ENCODE measurements at places on chromosomes 3 and 15.

GRCh38 chr15:90362936-90363212 lies 10.8 kb downstream of the ZNF774 start:
- DNase-seq = no peak

DNA sequence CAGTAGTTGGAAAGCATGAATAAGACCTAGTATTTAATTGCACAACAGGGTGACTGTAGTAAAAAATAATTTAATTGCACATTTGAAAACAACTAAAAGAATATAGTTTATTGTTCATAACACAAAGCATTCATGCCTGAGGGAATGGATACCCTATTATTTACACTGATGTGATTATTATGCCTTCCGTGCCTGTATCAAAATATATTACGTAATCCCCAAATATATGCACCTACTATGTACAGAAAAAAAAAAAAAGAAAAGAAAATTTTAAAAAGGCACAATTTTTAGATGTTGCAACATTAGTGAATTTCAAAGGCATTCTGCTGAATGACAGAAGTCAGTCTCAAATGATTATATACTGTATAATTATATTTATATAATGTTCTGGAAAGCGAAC lies 647.2 kb upstream of the BCHE start:
- no peak for DNase-seq

DNA sequence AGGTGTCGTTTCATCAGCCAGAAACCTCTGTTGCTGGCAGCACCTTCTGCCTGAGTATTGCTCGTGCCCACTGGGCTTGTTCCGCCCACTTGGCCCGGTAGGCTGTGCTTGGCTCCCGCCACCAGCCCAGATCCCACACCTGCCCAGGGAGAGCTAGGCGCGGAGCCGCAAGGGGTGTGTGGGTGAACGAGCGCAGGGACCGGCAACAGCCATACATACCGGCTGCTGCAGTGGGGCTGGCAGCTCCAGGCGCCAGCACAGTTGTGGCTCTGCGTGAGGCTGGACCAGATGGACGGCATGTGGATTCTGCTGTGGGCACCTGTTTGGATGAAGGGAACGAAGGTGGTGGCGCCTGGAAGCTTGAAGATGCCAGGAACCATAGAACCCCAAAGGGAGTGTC lies 331.5 kb upstream of the MCTP2 start:
- DNase-seq = peak; percentile 43

DNA sequence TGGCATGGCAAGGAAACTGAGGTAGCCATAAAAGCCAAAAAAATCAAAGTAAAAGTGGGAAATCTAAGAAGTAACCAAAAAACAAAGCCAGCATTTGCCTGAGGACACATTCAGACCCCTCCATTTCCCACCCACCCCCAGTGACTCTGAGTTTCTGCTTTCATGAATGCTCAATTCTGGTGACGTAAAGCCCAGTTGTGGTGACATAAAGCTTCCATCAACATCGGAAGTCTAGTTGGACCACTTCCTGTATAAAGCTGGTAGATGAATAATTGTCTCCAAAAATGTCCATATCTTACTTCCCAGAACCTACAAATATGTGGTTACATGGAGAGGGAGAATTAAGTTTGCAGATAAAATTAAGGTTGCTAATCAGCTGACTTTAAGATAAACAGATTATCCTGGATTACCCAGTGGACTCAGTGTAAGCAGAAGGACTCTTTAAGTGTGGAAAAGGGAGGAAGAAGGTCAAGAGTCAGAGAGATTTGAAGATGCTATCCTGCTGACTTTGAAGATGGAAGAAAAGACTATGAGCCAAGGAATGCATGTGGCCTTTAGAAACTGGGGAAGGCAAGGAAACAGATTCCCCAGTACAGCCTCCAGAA lies 62.0 kb upstream of the ST3GAL6 start:
- DNase-seq = no peak

DNA sequence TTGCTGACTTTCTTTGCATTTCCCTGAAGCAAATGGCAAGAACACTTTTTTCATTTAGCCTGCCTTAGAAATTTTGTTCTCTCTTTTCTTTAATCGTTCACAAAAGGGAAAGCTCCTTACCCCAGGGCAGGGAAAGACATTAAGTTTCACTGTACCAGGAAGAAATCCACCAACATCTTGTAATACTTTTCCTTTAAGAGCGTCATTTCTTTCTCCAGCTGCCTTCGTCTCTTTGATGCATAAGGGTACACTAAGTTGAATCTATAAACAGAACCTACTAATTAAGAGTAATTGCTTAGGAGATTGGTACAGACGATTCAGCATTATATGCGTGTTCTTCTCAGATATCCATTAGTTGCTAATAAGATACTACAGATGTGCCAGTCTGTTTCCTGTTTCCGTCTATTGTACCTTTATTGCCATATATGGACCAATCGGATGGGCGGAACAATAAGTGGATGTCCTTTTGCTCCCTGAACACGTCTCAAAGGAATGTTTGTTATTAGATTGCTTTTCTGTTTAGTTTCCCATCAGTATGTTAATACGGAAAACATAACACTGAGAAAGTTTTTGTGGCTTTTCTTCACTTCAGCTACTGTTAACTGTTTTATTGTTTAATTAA lies 276.7 kb upstream of the RARB start:
- DNase-seq = no peak

GRCh38 chr3:55405436-55405835 lies 81.7 kb downstream of the WNT5A start:
- peak; percentile 61 for DNase-seq

All from ecto neural progenitor cell (in vitro differentiated cells).